ENCODE measurements at places on chromosomes 3 and 15.

GRCh38 chr15:96330450-96331143 lies at the start of gene NR2F2:
Gene NR2F2, plus strand, starts transcription at chr15:96330700. Its CDS starts 1,406 bp downstream, at chr15:96332106.
- DNase-seq, result peak; percentile 47

GRCh38 chr15:76084256-76084655 lies 24.5 kb downstream of the TMEM266 start:
- no peak for DNase-seq

DNA sequence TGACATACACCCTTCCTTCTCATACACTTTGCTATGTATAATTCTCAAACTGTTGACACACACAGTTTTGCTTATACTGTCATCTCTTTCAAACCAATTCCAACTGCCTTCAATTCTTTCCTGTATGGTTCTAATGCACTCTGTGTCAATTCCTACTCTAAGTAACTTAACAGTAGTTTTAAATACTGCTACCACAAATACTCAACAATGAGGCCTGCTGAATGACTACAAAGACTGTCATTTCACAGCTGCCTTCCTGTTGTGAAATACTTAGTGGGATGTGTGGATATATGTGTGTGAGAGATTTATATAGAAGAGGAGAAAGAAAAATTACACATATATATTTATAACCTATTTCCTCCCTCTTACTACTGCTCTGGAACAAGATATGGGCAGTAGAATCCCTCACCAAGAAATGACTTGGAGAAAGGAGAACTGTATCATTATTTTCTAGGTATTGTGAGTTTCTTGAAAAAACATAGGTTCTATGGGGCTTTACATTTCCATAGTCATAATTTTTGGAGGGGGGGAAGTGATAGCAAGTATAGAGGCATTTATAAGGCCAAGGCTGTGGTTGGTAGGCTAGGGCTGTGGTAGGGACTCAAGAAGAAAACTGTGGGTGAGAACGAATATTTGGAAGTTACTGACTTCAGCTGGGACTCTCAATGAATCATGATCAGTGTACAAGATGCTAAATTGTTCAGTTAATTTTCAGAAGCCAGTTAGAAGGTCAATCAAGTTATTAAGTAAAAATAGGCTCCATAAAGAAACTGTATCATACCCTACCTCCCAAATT lies 88.7 kb downstream of the ANKRD28 start:
- no peak for DNase-seq

DNA sequence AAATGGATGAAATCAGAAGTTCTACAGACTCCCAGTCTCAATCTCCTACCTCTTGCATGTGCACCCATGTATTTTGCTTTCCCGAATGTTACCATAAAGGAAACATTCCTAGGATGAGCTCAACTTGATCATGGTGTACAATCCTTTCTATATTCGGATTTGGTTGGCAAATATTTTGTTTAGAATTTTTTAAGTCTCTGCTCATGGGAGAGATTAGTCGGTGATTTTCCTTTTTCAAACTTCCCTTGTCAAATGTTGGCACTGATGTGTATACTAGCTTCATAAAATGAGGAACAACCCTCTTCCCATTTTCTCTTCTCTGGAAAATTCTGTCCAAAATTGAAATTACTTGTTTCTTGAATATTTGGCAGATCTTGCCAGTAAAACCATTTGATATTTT lies 317.6 kb upstream of the RASGRP1 start:
- no peak for DNase-seq

GRCh38 chr15:41503669-41504010 lies 10.0 kb downstream of the ITPKA start:
- no peak for DNase-seq

DNA sequence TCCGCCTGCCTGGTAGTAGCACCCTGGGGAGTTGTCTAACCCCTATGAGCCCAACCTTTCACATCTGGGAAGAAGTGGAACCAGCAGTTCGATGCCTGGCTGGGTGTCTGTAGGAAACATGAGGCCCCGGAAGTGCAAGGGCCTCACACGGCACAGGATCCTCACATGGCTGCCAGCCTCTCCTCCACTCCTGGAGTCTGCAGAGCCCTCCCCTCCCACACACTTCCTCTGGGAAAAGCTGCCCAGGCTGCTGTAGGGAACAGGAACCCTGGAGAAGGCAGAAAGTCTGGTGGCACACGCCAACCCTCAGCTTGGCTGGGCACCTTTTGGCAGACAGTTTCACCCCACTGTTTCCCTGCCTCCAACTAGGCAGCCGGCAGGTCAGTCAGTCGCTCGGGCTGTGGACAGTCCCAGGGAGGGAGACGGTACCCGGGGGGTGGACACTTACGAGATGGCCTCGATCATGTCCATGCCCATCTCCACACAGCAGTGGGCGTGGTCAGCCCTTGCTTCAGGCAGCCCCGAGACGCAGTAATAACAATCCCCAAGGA lies 118.4 kb downstream of the ADCY5 start:
- no peak for DNase-seq

DNA sequence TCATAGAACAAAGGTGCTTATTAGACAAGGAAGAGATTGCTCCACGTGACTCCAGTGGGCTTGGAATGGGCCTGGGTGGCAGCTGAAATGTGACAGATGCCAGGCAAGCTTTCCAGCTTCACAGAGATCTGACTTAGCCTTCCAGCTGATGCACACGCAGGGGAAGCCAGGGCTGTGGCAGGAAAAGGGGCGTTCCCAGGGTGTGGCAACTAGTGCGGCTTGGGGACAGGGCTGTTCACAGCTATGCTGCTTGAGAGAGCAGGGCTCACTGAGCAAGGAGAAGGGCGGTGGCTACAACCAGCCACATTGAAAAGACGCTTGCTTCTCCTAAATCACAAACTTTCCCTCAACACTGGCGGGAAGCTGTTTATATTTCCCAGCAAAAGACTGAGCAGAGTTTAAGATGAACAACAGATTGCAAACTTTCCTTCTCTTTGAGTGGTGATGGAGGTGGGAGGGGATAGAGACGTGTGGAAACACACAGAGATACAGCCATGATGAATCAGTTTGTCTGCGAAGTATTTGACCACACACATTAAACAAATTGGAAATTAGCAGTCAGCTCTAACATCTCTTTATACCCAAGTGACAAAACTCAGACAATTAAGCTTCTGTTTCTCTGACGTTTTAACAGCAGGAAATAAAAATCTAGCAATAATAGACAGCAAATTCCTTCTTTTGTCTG lies 127.5 kb downstream of the BDH1 start:
- peak; percentile 53 for DNase-seq
